ENCODE measurements at places on chromosomes 11 and 22. TPM values are rescaled to one million over a fixed set of nuclear protein-coding genes. Genes with fewer than 3 reads are reported as not detected.

The BCL2L13 gene
- 47.2 TPM for total RNA-seq

- no peaks in the 10 kb centered on the region for H3K4me1 ChIP-seq
- H3K4me3 ChIP-seq: no peak overlapping the region
- no peaks in the 10 kb centered on the region for H3K27me3 ChIP-seq
- no peaks in the 10 kb centered on the region for H3K36me3 ChIP-seq
- no peak overlapping the region for H3K27ac ChIP-seq
- no peak for DNase-seq
Observed at GRCh38 chr11:113275602-113276001, 38.8 kb upstream of the TTC12 start.

DNA sequence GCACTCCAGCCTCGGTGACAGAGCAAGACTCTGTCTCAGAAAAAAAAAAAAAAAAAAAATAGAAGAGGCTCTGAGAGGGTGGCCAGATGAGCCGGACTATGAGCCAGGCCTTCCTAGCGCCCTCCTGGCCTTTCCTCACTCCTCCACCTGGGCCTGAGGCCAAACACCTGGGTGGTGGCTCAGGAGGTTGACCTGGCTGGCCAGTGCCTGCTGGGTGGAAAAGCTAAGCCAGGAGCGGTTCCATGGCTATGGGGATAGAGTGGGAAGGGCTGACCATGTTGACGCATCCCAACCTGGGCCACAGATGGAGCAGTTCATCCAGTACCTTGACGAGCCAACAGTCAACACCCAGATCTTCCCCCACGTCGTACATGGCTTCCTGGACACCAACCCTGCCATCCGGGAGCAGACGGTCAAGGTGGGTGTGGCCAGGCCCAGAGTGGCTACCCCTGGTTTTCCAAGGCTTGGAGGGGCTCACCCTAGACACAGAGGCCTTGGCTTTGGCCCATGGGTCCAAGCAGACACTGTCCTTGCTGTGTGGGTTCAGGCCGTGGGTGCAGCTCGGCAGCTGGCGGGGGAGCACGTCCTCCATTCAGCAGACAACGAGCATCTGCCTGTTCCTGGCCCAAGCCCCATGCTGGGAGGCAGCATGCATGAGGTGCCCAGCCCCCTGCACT lies 7.6 kb downstream of the SCYL1 start:
- no peak overlapping the region for H3K4me3 ChIP-seq
- no peaks in the 10 kb centered on the region for H3K4me1 ChIP-seq
- peaks cover 22% of the 10 kb centered on the region for H3K36me3 ChIP-seq
- no peak for DNase-seq

DNA sequence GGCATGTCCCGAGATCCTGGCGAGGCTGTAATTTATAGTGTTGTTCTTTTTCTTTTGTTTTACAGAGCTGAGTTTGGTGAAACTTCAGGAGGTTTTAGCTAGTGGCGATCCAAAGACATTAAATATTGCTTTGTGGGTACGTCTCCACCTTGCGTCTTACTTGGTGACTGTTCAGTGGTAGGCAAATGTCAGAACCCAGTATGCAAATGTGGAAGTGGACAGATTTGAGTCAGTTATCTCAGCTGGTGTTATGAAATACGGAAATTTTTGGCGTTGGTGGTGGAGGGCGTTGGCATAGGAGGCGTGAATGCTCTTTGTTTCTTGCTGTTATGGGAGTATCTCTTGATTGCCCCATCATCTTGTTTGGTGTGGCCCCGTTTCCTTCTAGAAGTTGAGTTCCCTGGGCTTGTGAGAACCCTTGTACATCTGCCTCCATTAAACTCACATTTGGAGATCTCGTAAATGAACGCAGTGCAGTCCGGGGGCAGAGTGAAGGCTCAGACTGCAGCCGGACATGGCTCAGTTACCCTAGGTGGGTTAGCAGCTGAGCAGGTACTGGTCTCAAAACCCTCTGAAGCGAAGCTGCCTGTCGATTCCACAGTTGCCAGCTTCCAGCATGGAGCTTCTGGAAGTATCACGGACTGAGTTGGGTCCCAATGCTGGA lies 39.9 kb downstream of the PTPRJ start:
- peaks cover 9% of the 10 kb centered on the region for H3K4me1 ChIP-seq
- no peak overlapping the region for H3K4me3 ChIP-seq
- H3K36me3 ChIP-seq: no peaks in the 10 kb centered on the region
- DNase-seq: peak; percentile 64
- H3K27me3 ChIP-seq: no peaks in the 10 kb centered on the region

The DBX1 gene
- total RNA-seq: not detected

The MUC5AC gene
- total RNA-seq: 0.03 TPM

The INPPL1 gene
- 166 TPM for total RNA-seq

DNA sequence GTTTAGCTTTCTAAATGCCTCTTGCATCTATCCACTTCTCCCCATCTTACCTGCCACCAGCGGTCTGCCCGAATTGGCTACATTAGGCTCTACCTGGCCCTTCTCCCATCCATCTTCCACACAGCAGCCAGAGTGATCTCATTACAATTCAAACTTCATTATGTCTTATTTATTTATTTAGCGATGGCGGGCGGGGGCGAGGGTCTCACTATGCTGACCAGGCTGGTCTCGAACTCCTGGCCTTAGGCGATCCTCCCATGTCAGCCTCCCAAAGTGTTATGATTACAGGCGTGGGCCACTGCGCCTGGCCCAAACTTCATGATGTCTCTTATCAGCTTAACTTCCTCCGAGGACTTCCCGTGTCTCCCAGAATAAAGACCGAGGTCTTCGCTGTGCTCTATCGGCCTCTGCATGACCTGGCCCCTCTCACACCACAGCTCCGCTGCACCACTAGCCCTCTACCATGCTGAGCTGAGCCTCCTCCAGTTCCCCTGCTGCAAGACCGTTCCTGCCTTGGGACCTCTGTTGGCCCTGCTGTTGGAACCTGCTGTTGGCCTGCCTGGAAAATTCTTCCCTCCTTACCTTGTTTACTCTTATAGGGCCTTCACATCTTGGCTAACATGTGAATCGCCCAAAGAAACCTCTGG lies 870 bp upstream of the CTTN start:
- H3K27me3 ChIP-seq: no peaks in the 10 kb centered on the region
- no peaks in the 10 kb centered on the region for H3K4me1 ChIP-seq
- peak; percentile 32 for DNase-seq
- H3K36me3 ChIP-seq: no peaks in the 10 kb centered on the region

DNA sequence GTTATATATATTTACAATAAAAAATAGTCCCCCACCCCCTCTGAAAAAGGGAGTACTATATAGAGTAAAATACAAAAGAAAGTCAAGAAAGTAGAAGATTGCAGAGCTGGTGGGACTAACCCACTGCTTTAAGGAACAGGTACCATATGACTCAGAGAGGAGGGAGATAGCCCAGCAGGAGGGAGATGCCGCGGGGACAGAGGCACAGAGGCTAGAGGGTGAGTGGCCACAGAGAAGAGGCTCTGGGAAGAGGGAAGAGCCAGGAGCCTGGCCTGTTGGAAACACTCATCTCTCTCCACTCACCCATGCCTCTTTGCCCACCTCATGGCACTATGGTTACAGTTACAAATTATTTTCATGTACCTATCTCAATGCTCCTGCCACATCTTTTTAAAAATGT lies 53.6 kb upstream of the LYVE1 start:
- no peak overlapping the region for H3K4me3 ChIP-seq
- no peak for DNase-seq
- H3K4me1 ChIP-seq: no peaks in the 10 kb centered on the region
- no peaks in the 10 kb centered on the region for H3K27me3 ChIP-seq

The OR52A1 gene
- total RNA-seq: not detected

The TMEM218 gene
- 17.3 TPM for total RNA-seq

The OR56A1 gene
- not detected for total RNA-seq

DNA sequence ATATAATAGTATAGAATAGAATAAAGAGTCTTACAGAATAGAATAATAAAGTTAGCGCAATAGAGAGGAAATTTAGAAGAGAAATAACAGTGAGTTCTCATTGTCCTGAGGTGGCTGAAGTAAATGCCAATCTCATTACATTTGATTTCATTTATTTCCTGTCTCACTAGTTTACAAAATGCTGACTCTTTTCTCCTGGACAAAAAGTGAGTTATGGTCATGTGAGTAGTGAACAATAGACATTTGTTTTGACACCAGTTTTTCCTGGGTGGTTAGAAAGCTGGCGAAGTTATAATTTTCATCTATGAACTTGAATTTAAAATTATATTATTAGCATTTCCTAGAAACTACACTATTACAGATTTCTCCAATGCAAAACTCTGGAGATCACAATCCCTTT lies 143.7 kb downstream of the TYR start:
- no peak overlapping the region for H3K4me3 ChIP-seq
- no peaks in the 10 kb centered on the region for H3K36me3 ChIP-seq
- H3K27ac ChIP-seq: no peak overlapping the region

DNA sequence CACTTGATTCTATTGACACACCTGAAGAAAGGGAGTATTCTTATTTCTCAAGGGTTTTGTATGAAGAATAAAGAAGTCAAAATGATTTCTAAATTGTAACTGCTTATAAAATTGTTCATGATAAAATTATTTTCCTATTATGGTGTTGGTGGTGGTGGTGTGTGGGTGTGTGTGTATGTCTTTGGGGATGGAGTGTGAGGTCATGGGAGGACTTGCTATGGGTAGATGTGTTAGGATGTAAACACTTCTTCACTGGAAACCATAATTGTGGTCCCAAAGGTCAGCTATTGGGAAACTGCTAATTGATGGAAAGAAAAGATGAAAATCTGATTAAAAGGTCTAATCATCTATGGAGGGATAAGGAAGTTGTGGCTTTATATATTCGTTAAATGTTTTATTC lies 5.1 kb downstream of the TRIM22 start:
- no peaks in the 10 kb centered on the region for H3K27me3 ChIP-seq
- H3K4me3 ChIP-seq: no peak overlapping the region
- no peaks in the 10 kb centered on the region for H3K4me1 ChIP-seq
- no peak overlapping the region for H3K27ac ChIP-seq

GRCh38 chr11:128399251-128400121 lies 187.9 kb downstream of the ETS1 start:
- DNase-seq: no peak
- no peak overlapping the region for H3K27ac ChIP-seq
- H3K27me3 ChIP-seq: no peaks in the 10 kb centered on the region

- H3K27ac ChIP-seq: no peak overlapping the region
- no peak overlapping the region for H3K4me3 ChIP-seq
- no peaks in the 10 kb centered on the region for H3K4me1 ChIP-seq
- DNase-seq: no peak
- no peaks in the 10 kb centered on the region for H3K36me3 ChIP-seq
- no peaks in the 10 kb centered on the region for H3K27me3 ChIP-seq
Observed at GRCh38 chr22:50556703-50557102, 6.0 kb downstream of the SYCE3 start.

The OR51E1 gene
- total RNA-seq: 0.22 TPM

The VPREB3 gene
- 1.9 TPM for total RNA-seq

The PTGDR2 gene
- total RNA-seq: 3.7 TPM

DNA sequence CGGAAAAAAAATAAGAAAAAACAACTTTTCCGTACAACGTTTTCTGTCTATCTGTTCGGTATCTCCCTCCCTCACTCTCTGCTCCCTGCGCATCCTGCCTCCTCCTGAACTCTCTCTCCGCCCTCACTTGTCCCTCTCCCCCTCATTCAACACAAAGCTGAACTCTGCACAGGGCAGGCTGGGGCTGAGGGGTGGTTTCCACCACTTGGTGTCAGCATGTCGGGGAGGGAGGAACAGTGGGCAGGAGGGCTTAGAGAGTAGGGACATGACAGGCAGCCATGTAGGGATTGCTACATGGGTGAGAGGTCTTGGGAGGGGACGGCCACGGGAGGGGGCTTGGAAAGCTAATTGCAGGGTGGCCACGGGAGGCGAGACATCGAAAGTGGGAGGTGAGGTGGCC lies 17.6 kb downstream of the SLC22A12 start:
- H3K36me3 ChIP-seq: no peaks in the 10 kb centered on the region
- H3K27ac ChIP-seq: no peak overlapping the region
- no peak overlapping the region for H3K4me3 ChIP-seq
- H3K4me1 ChIP-seq: no peaks in the 10 kb centered on the region
- no peaks in the 10 kb centered on the region for H3K27me3 ChIP-seq

- no peak overlapping the region for H3K4me3 ChIP-seq
- no peaks in the 10 kb centered on the region for H3K4me1 ChIP-seq
- no peak overlapping the region for H3K27ac ChIP-seq
- no peak for DNase-seq
Observed at GRCh38 chr11:9219572-9219971, 45.6 kb downstream of the DENND5A start.

DNA sequence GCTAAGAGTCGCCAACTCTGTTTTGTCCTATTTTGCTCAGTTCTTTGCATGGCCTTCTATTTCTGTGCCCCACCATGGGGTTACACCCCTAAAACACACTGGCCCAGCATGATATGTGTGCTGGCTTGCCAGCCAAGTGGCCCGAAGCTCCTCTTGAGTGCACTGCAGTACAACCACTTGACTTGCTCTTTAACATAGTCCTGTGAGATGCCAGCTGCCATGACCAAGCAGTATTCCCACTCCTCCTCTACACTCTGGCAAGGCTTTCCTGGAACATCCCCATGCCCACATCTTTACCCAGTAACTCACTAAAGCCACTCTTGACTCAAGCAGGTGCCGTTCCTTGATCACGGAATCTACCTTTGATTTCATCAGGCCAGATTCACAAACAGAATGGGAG lies 102.9 kb upstream of the GAL start:
- no peaks in the 10 kb centered on the region for H3K27me3 ChIP-seq
- DNase-seq: no peak
- peaks cover 7% of the 10 kb centered on the region for H3K36me3 ChIP-seq
- no peaks in the 10 kb centered on the region for H3K4me1 ChIP-seq

DNA sequence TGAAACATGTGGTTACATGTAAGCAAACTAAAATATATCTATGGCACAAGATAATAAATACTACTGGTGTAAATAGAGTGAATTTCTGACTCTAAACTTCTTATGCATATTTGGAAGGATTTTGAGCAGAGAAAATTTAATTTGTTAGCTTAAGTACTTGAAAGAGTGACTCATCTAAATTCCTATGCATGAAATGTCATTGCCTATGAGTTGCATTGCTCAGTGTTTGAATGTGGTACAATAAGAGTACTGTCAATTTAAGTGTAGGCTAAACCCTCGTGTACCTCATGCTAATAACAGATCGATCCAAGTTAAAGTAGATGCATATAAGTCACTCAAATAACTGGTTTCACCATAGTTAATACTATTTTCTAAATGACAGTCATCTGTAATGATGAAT lies 5.3 kb upstream of the CARD18 start:
- H3K27ac ChIP-seq: no peak overlapping the region
- no peak for DNase-seq
- no peaks in the 10 kb centered on the region for H3K27me3 ChIP-seq
- H3K36me3 ChIP-seq: no peaks in the 10 kb centered on the region
- no peaks in the 10 kb centered on the region for H3K4me1 ChIP-seq
- H3K4me3 ChIP-seq: no peak overlapping the region
